Stimulated activated CD8-positive, alpha-beta memory T cell treated with anti-CD3 and anti-CD28 coated beads, Interleukin-12 subunit alpha, Interleukin-12 subunit beta, amount 100 ng/mL, for 4 hours (primary cell): ENCODE measurements at places on chromosomes 16 and 17.

- DNase-seq, result no peak
Measured at GRCh38 chr17:32266389-32267301, 1.0 kb downstream of the RHBDL3 start.

- peak; percentile 97 for DNase-seq
Measured at GRCh38 chr17:40287494-40288369, at the start of gene CDC6. Gene CDC6, plus strand, starts transcription at chr17:40287879. Its CDS starts 1,542 bp downstream, at chr17:40289421.

DNA sequence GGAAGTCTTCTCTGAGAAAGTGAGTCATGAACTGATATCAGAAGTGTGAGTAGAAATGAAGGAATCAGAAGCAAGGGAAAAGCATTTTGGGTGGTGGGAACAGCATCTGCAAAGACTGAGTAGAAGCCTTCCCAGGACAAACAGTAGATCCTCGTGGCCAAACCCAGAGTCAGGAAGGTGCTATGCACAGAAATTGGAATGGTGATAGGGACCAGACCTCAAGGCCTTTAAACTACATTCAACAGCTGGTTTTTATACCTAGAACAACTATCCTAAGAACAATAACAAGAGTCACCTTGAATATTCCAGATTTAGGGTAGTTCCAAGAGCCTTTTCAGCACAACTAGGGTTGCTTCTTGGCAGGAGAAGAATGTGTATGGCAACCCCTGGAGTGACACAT lies 15.3 kb downstream of the ABAT start:
- no peak for DNase-seq

DNA sequence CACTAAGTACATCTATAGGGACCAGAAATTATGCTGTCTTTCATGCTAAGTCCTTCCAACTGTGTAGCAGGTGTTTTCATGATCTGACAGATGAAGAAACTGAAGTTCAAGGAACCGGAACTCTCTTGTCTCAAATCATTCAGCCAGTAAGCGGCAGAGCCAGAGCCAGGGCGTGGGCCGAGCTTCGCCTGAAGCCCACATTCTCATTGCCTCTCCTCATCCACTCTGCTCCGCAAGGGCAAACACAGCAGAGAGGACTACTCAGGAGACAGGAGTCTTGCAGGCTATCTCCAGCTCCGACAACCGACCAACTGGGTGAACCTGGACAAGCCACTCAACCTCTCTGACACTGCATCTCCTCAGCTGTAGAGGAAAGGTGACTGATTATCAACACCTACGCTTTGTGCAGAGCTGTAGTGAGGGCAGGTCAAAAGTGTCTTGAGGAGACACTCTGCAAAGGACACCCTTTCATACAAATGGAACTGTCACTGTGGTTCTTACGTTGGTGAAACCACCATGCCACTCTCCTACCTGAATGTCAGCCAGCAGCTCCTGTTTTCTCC lies 72.9 kb downstream of the CYTH1 start:
- no peak for DNase-seq

DNA sequence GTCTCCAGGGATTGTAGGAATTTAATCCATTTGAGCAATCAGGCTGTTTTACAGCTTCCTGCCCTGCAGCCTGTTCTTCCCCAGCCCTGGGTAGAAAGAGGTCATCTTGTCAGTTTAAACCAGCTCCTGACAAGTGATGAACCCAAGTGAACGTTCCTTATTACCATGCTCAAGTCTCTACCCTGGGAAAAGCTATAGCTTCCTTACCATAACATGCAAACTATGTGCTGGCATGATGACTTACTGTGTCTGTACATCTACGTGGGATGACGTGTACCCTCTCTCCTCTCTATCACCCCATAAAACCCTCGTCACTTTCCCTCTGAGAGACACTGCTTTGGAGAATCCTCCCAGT lies 452.2 kb downstream of the XYLT1 start:
- no peak for DNase-seq

GRCh38 chr16:18050777-18051176 lies 285.8 kb downstream of the NPIPA8 start:
- DNase-seq, result no peak

DNA sequence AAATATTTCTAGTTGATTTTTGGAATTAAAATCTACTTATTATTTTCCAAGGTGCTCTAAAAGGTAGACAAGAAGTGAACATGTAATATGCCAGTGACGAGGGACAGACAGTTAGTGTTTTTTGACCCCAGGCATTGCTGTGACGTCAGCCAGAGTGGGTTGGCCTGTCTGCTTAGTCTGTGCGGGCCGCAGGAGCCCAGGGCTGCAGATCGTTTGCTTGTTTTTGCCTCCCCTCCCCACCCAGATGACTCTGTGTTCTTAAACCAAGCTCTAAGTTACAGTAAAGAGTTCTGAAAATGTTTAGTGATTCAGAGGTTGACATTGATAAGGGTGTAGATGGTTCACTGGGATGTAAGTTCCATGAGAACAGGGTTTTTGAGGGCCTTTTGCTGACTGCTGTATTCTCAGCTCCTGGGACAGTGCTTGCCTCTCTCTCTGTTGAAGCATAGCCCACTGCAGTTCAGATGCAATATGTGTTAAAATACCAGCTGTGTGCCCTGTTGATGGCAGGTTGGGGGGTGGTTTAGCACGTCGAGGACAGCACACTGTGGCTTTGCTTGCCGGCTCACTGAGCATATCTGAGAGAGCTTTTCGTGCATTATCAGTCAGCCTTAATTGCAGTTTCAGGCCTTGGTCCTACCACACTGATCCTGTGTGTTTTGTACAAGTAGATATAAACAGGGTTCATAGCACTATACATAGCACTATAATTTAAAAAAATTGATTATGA lies 64.8 kb downstream of the SEC14L1 start:
- no peak for DNase-seq

DNA sequence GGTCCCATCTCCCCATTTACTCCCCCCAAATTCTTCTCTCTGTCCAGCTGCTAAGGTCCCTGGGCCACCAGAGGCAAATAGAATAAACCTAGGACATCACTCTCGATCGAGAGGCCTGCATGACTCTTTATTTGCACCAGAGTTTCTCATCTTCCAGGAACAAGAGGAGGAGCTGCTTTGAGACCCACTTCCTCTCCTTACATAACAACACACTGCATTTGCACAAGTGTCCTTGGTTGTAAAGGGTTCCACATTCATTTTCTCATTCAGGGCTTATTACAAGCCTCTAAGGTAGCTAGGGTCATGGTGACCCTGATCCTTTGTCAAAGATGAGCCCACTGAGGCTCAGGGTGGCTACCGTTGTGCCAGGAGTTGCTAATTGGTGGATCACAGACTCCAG lies 38.1 kb upstream of the RHOT1 start:
- DNase-seq, result no peak

DNA sequence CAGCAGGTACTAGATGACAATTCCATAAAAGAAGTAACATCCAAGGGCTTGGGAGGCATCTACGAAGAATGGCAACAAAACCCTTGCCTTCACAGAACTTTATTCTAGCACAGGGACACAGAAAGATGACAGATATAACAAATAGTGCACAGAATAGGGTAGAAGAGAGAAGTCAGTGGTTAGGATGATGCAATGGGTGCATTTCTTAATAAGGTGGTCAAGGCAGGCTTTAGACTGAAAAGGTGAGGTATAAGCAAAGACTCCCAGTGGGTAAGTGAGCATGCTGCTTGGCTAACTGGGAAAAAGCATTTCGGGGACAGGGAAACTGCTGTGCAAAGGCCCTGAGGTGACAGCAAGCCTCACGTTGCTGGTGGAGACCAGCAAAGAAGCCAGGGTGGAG lies 175.9 kb downstream of the XYLT1 start:
- DNase-seq, result no peak

- DNase-seq, result no peak
Measured at GRCh38 chr17:56898874-56899273, 15.0 kb downstream of the TRIM25 start.
